ENCODE measurements at places on chromosomes 2 and 18.

GRCh38 chr2:40271094-40271493, 180.8 kb downstream of the SLC8A1 start:
- no peak for DNase-seq

- no peak for DNase-seq
These were observed 99.8 kb downstream of the CACNB4 start for GRCh38 chr2:151999053-151999452.

GRCh38 chr2:27891673-27892105, 1.2 kb downstream of the BABAM2 start:
- DNase-seq: no peak

DNA sequence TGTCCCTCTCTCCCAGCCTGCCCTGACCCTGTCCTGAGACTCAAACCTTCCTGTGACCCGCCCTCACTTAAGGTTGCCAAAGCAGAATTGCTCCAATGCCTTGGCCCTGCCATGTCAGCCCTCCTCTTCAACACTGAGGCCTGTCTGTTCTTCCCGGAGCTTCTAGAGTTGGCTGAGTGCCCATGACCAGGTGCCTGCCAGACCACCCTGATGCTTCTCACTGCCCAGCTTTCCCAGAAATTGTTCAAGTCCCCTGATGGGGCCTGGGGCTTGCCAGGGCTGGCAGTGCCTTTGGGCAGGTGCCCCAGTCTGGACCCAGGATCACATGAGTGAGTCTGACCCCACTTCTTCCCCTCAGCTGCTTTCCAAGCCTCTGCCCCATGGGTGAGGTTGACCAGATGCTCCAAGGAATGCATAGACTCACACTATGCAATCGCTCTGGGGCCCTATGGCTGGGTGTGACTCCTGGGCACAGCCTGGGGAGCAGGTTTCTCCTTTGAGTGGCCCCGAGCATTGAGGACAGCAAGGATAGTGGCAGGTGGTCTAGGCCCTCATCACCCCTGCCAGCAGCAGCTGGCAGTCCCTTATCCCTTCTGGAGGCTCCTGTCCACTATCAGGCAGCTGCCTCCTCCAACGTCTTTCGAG, 3.1 kb upstream of the INPP5D start:
- DNase-seq: no peak

GRCh38 chr2:219628986-219629901, 1.8 kb downstream of the SLC4A3 start:
- no peak for DNase-seq

DNA sequence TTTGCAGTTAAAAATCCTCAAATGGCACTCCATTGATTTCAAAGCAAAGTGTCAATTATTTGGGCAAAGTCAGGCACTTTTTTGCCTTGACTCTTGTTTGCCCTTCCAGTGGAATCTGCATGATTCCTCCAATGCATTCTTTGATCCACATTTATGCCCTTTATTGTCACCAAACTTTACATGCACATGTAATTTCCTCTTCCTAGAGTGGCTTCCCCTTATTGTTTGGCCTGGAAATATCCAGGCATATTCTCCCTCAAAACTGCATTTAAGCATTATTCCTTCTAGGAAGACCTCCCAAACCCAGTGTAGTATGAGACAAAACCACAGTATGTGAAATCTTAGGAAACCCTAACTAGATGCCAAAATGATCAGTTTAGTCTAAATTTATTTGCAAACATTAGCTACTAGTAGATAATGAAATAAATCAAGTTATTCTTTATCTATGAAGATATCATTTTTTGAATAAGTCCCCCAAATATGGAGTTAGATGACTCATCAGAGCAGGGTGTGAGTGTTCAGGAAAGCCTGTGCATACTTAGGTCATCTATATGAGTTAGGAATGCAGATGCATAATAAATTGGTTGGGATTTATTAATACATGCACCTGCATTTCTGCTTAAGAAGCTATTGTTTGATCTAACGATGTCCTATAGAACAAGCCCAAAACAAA, 433.3 kb upstream of the TCF4 start:
- no peak for DNase-seq

DNA sequence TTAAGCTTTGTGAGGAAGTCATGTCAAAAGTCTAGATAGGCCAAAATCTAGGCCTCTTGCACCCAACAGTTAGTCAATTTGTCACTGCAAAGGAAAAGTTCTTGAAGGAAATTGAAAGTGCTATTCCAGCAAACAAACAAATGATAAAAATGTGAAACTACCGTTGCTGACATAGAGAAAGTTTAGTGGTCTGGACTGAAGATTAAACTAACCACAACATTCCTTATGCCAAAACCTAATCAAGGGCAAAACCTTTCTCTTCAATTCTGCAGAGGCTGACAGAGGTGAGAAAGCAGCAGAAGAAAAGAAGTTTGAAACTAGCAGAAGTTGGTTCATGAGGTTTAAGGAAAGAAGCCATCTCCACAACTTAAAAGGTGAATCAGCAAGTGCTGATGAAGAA, 44.0 kb upstream of the LRRTM4 start:
- no peak for DNase-seq

Data from activated T-helper 1 cell treated with anti-CD3 and anti-CD28 coated beads, Interleukin-2, amount 50 U/mL, for 16 hours (primary cell).